ENCODE measurements at places on chromosomes 2 and 18.

- DNase-seq: no peak
Measured at GRCh38 chr2:85748039-85748734, 5.6 kb upstream of the ATOH8 start.

DNA sequence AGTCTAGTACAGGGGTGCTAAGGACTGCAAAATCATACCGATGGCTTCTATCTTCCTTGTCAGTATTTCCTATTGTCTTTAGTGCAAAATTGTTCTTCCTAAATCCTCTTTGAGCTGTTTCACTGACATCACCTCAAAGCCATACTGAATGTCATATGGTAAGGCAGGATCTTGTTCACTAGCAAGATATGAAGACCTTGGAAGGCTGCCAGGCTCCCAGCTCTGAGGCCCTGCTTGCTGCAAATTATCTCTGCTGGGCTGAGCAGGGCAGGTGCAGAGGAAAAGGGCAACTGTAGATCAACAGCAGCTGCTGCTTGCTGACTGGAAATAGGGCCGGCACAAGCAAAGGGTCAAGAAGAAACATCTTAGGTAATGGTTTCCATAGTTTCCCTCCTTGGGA lies 58.2 kb downstream of the PMAIP1 start:
- DNase-seq: peak; percentile 56

- no peak for DNase-seq
Measured at GRCh38 chr2:31248139-31248538, 14.2 kb downstream of the EHD3 start.

DNA sequence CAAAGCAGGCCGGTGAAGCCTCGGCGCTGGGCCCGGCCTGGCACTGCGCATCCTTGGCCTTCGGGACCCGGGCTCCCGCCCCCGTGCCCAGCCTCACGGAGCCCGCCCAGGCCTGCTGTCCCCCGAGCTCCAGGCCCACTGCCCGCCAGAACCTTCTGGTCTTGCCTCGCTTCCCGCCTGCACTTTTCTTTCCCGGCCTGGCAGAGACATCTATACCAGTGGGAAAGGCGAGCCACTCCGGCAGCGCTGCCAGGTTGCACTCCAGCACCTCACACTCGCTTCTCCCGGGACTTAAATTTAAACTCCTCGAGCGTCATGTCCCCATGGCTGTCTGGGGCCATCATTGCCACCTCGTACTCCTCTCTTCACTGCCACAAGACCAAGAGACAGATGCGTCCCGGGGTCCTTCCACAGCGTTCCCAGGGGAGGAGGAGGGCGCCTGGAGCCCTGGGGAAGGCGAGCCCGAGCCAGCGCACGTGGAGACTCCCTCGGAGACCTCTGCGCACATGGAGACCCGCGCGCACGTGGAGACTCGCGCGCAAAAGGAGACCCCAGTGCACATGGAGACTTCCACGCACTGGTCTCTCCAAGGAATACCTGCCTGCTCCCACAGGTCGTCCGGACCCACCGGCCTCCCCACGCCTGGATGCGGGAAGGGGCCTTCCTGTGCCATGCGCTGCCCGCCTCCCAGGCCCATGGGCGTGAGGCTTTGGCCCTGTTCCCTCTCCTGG lies 253.1 kb upstream of the SALL3 start:
- no peak for DNase-seq

- no peak for DNase-seq
Measured at GRCh38 chr2:10327896-10328669, 25.4 kb downstream of the HPCAL1 start.

- no peak for DNase-seq
Measured at GRCh38 chr2:60298006-60298696, 255.3 kb downstream of the BCL11A start.

DNA sequence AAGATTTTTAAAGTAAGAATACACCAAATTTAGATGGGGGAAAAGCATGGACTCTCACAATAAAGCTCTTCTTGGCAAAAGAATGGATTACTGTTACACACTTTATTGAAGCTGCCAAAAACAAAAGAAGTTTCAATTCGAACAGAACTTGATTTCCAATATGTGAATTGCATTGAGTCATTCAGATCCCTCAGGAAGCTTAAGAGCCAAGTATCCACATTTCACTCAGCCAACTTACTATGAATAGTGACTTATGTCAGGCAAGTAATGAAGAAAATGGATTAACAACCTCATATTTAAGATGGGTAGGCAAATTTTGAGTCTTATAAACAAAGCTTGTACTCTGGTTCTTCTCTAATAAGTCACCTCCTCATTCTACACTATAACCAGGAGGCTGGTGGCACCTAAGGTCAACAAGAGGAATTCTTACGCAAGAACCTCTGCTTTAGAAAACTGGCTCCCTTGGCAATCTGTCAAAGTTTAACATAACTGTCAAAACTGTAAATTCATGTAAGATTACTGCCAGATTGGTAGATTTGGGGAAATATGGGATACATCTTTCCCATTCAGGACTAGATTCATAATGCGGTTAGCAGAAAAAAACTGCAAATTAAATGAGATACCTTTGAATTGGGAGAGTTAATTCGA lies 6.0 kb downstream of the HADHA start:
- DNase-seq: peak; percentile 18

DNA sequence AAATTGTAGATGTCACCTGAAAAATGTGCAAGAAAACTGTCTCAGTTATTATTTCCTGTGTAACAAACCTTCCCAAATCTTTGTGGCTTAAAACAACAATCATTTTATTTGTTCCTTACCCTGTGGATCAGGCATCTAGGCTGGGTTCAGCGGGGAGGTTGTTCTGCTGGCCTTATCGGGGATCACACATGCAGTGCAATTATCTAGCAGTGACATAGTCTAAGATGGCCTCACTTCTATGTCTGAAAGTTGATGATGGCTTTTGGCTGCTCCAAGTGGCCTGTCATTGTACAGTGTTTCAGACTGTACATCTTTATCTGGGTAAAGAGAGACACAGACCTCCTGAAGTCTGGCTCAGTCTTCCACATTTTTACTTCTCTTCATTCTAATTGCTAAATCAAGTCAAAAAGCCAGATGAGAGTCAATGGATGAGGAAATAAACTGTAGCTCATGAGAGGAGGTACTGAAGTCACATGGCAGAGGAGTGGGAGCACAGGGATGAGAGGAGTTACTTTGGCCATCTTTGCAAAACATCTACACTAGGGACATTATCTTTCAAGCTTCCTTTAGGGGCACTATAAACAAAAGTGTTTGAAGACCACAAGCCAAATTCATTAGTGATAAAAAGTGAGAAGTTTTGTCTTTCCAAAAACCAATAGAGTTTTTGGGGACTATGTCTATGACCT lies 243.1 kb upstream of the CCDC68 start:
- DNase-seq: no peak

GRCh38 chr2:175855236-175855635 lies 146.8 kb downstream of the LNPK start:
- DNase-seq: no peak

GRCh38 chr2:218501665-218502064 lies 66.5 kb downstream of the USP37 start:
- peak; percentile 13 for DNase-seq

- no peak for DNase-seq
Measured at GRCh38 chr18:79744625-79745024, 53.1 kb upstream of the KCNG2 start.

GRCh38 chr2:197891897-197892442 lies 87.6 kb downstream of the PLCL1 start:
- DNase-seq: no peak
